Effector CD4-positive, alpha-beta T cell (primary cell): ENCODE measurements at places on chromosomes 1 and 21.

GRCh38 chr1:194040496-194040895 lies 854.1 kb upstream of the B3GALT2 start:
- no peak for DNase-seq

GRCh38 chr1:96233422-96233821 lies 488.2 kb upstream of the PTBP2 start:
- DNase-seq: no peak

- DNase-seq: no peak
Measured at GRCh38 chr1:155256058-155256852, 972 bp upstream of the ENTREP3 start.

GRCh38 chr1:12697397-12697796 lies 18.5 kb upstream of the AADACL3 start:
- DNase-seq: no peak

- DNase-seq: no peak
Measured at GRCh38 chr1:160981584-160982411, 27.2 kb upstream of the ITLN2 start.

- DNase-seq: no peak
Measured at GRCh38 chr1:16173447-16174260, 17.8 kb upstream of the EPHA2 start.

DNA sequence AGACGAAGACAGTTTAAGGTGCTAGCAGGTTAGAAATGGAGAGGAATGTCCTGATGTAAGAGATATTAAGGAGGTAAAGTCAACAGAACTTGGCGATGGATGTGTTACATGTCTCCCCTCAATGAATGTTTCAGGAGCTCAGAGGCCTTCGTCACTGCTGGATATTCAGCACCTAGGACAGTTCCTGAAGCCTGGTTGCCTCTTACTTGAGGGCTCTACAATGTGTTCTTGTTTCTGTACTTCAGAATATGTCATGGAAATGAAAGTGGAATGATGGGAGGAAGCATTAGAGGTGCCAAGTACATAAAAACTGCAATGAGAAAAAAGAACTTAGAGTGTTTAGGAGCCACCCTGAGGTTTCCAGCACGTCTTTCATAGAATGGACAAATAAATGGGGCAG lies 17.7 kb downstream of the TNR start:
- DNase-seq: no peak

DNA sequence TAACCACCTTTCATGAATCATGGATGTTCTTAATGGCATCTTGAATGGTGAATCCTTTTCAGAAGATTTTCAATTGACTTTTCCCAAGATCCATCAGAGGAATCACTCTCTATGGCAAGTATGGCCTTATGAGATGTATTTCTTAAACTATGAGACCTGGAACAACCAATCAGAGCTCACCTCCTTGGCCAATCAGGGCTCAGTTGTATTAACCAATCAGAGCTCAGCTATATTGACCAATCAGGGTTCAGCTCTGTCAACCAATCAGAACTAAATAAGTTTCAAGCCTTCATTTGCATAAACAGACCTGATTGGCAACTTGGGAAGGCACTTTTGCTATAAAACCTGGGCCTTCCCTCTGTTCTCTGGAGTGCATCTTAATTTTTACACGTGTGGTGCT lies 13.6 kb upstream of the FAM3B start:
- no peak for DNase-seq

- no peak for DNase-seq
Measured at GRCh38 chr1:155813672-155814071, 43.3 kb downstream of the GON4L start.

- DNase-seq: peak; percentile 4
Measured at GRCh38 chr1:144101397-144102045, 129.7 kb upstream of the FAM72C start.

- DNase-seq: peak; percentile 26
Measured at GRCh38 chr1:203278082-203278884, 27.0 kb upstream of the BTG2 start.

GRCh38 chr1:26697978-26698849 lies 2.4 kb downstream of the ARID1A start:
- DNase-seq: peak; percentile 44
